Esophagus (tissue), 2 donors: ENCODE measurements at places on chromosomes 6 and 20. TPM values are rescaled to one million over a fixed set of nuclear protein-coding genes. Genes with fewer than 3 reads are reported as not detected.

HSF2 gene
- polyA plus RNA-seq, result 4.7 TPM

SLC22A2 gene
- not detected for polyA plus RNA-seq

SEMG1 gene
- not detected for polyA plus RNA-seq

KCNB1 gene
- polyA plus RNA-seq, result 0.33 TPM

FILIP1 gene
- 1.6 TPM for polyA plus RNA-seq

HLA-G gene
- polyA plus RNA-seq, result 0.07 TPM

PSMB1 gene
- polyA plus RNA-seq, result 228 TPM

HLA-DRB5 gene
- 0.08 TPM for polyA plus RNA-seq

WFDC10B gene
- 0.07 TPM for polyA plus RNA-seq

PRPF6 gene
- polyA plus RNA-seq, result 24.6 TPM

PPIL6 gene
- polyA plus RNA-seq, result 0.82 TPM

HTR1B gene
- polyA plus RNA-seq, result 0.02 TPM

CPXM1 gene
- polyA plus RNA-seq, result 0.28 TPM

CALHM6 gene
- 3.4 TPM for polyA plus RNA-seq

PBOV1 gene
- not detected for polyA plus RNA-seq

BTNL2 gene
- polyA plus RNA-seq, result not detected
